Stimulated activated CD4-positive, alpha-beta T cell treated with anti-CD3 and anti-CD28 coated beads, Interleukin-4, amount 100 ng/mL, for 1 hour (primary cell): ENCODE measurements at places on chromosomes 3 and 15.

GRCh38 chr3:76673171-76673570 is 366.7 kb upstream of the ROBO2 start:
- DNase-seq = no peak

- no peak for DNase-seq
Measured at GRCh38 chr15:86735247-86736040, 655.8 kb downstream of the AGBL1 start.

- no peak for DNase-seq
Measured at GRCh38 chr3:52226229-52226817, 878 bp upstream of the TLR9 start.

- no peak for DNase-seq
Measured at GRCh38 chr15:95669146-95669922, 661.2 kb upstream of the NR2F2 start.

DNA sequence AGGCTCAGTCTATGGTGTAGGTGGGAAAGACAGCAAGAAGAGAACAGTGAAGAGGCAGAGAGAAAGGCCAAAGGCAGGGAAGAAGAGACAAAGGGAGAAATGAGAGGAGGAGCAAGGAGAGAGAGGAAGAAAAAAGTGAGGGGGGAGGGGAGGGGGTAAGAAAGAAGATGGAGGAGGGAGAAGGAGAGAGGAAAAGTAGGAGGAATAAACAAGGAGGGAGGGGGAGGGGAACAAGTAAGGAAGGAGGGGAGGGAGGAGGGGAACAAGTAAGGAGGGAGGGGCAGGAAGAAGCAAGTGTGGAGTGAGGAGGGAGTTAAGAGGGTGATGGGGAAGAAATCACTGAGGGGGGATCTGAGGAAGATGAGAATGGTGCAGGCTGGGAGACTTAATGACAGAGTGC is 45.5 kb upstream of the FGD5 start:
- DNase-seq = no peak

- no peak for DNase-seq
Measured at GRCh38 chr15:39156166-39156565, 424.7 kb upstream of the THBS1 start.

GRCh38 chr3:38454884-38455638 is 1.4 kb downstream of the ACVR2B start:
- peak; percentile 49 for DNase-seq

DNA sequence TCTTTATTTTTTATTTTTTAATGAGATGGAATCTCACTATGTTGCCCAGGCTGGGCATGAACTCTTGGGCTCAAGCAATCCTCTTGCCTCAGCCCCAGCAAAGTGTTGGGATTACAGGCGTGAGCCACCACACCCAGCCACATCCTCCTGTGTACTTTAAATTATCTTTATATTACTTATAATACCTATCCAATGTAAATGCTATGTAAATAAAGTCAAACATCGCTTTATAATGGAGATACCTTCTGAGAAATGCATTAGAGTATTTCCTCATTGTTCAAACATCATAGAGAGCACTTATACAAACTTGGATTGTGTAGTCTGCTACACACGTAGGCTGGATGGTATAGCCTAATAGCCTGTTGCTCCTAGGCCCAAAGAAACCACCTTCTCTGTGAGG is 41.4 kb upstream of the MAGI1 start:
- DNase-seq = no peak

GRCh38 chr3:45939341-45939771 is 3.9 kb upstream of the CXCR6 start:
- DNase-seq = no peak

- DNase-seq = peak; percentile 31
Measured at GRCh38 chr15:23566071-23566554, 639 bp downstream of the MKRN3 start.

DNA sequence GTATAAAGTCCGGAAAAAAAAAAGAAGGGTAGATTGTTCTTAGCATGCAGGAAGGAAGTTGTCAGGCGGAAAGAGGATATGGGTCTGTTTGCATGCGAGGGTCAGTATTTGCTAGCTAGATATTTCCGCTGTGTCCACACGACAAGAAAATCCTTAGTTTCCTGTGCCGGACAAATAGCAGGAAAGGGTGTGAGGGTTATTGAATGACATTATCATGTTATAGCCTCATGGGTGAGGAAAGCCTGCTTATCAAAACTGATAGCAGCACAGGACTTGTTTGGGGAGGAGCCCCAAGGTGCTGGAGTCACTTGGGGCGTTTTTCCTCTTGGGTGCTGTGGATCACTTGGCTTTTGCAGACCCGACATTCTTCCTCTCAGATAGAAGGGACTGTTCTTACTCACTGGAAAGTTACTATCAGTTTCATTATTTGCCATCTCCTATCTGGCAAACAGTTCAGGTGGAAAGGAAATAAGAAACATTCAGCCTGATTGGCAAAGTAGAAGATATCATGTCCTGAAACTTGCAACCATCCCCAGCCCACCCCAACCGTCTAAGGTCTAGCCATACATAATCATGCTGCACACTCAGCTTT is 127.2 kb upstream of the DPH6 start:
- DNase-seq = no peak

GRCh38 chr3:114456742-114457141 is 162.9 kb downstream of the TIGIT start:
- no peak for DNase-seq

GRCh38 chr3:97736928-97737327 is 27.6 kb upstream of the ARL6 start:
- no peak for DNase-seq

DNA sequence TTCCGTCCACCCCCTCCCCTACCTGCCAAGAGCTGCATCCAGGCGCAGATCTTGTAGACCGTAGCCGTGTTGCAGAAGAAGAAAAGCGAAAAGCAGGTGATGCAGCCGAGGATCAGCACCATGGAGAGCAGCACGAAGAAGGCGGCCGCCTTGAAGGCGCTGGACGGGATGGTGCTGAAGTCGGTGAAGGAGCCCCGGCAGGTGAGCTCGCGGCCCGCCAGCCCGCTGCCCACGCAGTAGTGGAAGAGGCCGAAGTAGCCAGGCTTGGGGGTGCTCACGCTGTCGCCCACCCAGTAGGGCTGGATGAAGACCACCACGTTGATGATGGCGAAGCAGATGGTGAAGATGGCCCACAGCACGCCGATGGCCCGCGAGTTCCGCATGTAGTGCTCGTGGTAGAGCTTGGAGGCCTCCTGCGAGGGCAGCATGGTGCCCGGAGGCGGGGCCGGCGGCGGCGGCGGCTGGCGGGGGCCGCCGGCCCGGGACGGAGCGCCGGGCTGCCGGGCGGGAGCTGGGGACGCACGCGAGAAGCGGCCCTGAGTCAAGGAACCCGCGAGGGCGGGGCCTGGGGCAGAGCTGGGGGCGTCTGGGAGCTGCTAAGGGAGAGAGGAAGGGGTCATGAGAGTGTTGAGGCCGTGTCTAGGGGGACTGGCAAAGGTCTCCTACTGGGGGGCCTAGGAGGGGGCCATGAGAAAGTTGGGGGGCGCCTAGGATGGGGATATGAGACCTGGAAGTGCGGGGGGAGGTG is 1.2 kb downstream of the LHFPL4 start:
- peak; percentile 39 for DNase-seq

- no peak for DNase-seq
Measured at GRCh38 chr3:188491276-188491687, 337.3 kb downstream of the LPP start.

GRCh38 chr3:19934098-19934566 is at the start of gene EFHB:
Gene EFHB (minus strand): TSS chr3:19934217. CDS start chr3:19934018, 199 bp downstream.
- DNase-seq = no peak

GRCh38 chr15:70027518-70027917 is 70.2 kb downstream of the TLE3 start:
- DNase-seq = no peak

DNA sequence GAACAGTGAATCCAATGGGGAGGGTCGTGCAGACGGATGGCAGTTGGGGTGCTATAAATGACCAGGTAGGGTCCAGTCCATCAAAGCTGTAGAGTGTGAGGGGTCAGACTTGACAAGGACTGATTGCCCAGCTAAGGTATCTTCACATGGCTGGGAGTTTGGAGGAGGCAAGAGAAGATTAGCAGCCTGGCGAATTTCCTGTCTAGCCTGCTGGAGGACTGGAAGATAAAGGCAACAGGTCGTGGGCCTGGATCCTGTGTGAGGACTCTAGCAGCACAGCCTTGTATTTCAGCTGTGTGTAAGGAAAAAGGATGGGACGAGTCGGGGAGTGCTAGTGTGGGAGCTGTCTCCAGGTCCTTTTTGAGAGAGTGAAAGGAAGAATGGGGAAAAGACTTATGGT is 17.6 kb downstream of the CCR5AS start:
- DNase-seq = no peak

DNA sequence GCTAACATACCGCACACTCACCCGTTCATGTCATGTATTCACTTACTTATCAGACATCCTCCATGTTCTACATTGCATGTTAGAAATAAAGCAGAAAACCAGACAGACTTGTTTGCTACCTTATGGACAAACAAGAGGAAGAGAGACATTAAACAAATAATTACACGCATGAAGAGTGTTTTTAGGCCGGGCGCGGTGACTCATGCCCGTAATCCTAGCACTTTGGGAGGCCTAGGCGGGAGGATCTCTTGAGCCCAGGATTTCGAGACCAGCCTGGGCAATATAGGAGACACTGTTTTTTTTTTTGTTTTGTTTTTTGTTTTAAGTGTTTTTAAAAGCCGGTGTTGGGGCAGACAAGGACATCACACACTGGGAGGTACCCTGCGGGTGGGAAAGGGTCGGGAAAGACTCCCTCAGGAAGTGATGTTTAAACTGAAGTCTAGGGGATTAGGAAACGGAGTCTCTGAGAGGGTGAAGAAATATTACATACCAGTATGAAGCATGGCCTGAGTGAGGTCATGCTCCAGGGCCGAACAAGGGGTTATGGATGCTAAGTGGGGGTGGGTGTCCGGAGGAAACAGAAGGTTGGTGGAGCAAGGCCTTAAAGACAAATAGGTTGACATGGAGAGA is 2.1 kb upstream of the USP3 start:
- no peak for DNase-seq

GRCh38 chr3:22994781-22995180 is 208.3 kb upstream of the UBE2E2 start:
- DNase-seq = no peak
